ENCODE measurements at places on chromosomes 13 and 19.
A peak's percentile ranks its signal among the peaks of the same experiment; 100 is the strongest.

- DNase-seq, result no peak
Observed at GRCh38 chr13:33606692-33607091, 211.3 kb upstream of the RFC3 start.

- DNase-seq, result peak; percentile 56
Observed at GRCh38 chr19:44807652-44808462, 1.0 kb upstream of the BCAM start.

DNA sequence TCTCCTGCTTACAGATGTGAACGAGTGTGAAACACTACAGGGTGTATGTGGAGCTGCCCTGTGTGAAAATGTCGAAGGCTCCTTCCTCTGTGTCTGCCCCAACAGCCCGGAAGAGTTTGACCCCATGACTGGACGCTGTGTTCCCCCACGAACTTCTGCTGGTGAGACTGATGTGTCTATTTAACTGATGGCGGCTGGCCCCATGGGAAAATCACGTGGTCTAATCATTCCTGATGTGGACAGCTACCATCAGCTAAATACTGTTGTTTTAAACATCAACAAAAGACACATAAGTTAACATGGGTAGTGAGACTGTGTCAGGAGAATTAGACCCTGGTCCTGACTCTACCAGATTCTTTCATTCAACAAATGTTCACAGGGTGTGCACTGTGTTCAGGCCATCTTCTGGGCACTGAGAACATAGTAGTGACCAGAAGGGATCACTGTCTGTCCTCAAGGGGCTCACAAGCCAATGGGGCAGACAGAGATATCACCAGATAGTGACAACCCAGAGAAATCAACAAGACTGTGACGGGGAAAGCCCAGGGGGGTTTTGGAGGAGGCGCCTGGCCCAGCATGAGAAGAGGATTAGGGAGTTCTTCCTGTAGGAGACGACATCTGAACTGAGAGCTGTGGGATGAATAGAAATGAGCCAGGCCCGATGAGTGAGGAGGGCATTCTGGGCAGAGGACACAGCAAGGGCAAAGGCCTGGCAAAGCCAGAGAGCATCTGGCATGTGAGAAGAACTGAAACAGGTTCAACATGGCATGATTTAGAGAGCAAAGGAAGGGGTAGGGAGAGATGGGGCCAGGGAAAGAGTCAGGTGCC, 18.4 kb downstream of the LTBP4 start:
- DNase-seq, result no peak

DNA sequence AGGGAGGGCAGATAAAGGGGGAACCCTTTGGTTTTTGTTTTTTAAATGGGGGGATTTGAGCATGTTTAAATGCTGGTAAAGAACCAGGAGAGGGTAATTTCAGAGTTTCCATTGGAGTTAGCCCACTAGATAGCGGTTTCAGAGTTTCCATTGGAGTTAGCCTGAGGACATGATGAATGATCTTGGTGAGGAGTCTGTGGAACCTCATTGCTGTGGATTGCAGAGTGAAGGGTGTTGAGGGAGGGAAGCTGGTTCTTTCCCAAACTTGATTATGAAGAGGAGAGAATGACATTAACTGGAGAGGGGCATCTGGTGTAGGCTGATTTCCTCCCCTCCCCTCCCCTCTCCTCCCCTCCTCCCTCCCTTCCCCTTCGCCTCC, 5.0 kb downstream of the WASF3 start:
- no peak for DNase-seq

DNA sequence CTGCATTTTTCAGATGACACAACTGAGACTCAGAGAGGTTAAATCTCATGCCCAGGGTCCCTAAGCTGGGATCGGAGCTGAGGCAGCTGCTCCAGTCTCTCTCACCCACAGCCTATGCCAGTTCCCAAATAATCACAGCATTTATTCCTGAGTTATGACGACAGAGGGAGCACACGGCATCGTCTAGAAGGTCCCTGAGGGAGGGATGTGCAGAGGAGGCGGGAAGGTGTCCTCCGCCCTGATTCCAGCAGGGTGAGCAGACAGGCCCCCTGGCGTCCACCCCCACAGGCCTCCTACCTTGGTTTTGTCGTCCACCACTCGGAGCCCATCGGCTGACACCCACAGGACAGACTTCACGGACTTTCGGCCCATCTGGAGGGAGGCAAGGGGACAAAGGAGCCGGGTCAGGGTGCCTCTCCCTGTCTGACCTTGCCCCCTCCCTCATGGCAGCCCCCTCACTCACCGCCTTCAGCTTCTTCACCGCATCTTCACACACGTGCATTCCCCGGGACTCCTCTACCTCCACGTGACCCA, 8.0 kb downstream of the NUMBL start:
- DNase-seq, result no peak

Measured in HS-27A (cell line).